ENCODE measurements at places on chromosomes 1 and 21.

- DNase-seq = no peak
These were observed 391 bp upstream of the KIAA1614 start for GRCh38 chr1:180912211-180912800.

- no peak for DNase-seq
These were observed 17.0 kb upstream of the ATP13A2 start for GRCh38 chr1:17028662-17029188.

- DNase-seq = no peak
These were observed 85.5 kb upstream of the BARHL2 start for GRCh38 chr1:90802622-90803021.

DNA sequence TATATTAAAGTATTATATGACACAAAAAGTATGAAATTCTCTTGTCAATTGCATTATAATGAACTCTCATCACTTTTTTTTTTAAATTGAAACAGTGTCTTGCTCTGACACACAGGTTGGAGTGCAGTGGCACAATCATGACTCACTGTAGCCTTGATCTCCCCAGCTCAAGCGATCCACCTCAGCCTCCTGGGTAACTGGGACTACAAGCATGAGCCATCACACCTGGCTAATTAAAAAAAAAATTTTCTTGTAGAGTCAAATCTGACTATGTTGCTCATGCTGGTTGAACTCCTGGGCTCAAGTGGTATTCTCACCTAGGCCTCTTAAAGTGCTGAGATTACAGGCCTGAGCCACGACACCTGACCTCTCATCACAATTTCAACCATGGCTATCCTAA lies 259.3 kb downstream of the S1PR1 start:
- DNase-seq = no peak

DNA sequence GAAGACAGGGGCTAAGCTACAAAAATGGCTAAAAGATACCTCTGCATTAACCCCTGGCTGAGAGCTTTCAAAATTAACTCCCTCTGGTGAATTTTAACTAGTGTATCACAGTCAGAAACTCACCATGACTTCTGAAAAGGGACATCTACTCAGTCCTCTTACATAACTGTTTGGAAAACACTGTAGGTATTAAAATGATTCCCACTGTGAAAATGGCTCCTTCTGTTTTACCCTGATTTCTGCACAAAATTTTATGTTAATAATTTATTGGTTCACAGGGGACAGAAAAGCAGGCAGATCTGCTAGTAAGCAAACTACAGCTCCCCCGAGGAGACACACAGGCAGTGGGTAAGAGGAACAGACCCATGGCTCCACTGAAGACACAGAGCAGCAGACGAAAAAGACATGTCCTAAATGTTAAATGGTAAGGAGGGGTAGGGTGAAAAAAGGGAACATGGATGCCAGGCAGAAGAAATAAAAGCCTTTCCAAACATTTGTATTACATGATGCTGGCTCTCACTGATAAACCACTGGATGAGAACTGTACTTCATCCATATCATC lies 111.7 kb downstream of the SLC45A1 start:
- no peak for DNase-seq

DNA sequence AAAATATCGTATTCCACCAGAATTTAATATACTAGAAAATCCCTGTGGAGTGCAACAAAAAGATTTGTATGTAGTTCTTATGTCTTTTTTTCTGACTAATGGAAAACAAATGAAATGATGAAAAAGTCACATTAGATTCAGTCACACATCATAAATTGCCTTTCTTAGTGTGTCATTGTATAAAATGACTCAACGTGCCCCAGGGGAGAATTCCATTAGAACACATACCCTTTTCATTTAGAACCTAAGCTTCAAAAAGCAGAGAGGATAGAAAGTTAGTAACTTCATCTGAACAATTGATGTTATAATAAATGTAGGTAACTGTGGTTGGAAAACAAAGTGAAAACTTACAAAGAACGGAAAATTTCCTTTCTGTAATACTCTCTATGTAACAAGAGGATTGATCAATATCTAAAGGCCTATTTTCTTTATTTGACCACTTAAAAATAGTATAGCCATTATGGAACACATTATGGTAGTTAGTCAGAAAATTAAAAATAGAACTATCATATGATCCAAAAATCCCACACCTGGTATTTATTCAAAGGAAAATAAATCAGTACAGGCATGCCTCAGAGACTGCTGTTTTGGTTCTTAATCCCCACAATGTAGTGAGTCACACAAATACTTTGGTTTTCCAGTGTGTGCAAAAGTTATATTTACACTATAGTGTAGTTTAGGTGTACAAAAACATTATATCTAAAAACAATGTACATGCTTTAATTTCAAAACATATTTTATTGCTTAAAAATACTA lies 1016.1 kb downstream of the KCNT2 start:
- DNase-seq = no peak

- no peak for DNase-seq
These were observed 35.3 kb upstream of the C1orf21 start for GRCh38 chr1:184351416-184351975.

DNA sequence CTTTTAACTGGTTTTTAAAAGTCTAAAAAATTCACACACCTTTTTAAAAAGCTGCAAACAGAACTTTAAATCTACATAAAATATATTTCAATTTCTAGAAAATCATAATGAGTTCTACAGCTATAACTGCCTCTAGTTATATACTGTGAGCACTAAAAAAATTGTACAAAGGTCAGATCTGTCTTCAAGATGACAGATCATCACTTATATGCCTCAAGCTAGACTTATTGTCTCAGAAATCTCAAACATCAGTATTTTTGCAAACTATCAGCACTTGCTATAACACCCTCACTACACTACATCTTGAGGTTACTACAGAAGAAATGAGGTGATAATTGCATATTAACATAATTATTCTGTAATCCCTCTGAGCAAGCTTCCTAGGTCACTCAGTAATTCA lies 76.5 kb downstream of the ZNF644 start:
- no peak for DNase-seq

GRCh38 chr1:12229835-12230548 lies at the start of gene VPS13D:
VPS13D (plus strand) TSS chr1:12230030; CDS start chr1:12234267, 4,237 bp downstream.
- DNase-seq = peak; percentile 82

GRCh38 chr1:25023826-25024225 lies 93.8 kb upstream of the RUNX3 start:
- no peak for DNase-seq

DNA sequence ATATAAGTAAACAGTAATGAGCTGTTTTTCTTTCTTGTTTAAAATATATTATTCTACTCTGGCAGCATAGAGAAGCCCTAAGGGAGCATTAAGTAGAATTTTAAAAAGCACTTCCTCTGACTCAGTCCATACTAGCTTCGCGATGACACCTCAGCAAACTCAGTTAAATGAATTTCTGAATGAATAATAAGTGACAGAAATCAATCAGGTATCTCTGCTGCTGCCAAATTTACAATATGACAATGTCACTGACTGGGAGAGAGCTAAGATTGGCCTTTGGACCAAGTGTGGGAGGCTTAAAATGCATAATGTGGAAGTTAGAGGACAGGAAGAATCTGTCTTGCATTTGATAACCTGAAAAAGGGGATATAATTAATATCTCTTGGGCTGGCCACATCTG lies 296.1 kb downstream of the HHIPL2 start:
- no peak for DNase-seq

GRCh38 chr1:180567654-180568053 lies 8.9 kb downstream of the OVAAL start:
- DNase-seq = no peak

DNA sequence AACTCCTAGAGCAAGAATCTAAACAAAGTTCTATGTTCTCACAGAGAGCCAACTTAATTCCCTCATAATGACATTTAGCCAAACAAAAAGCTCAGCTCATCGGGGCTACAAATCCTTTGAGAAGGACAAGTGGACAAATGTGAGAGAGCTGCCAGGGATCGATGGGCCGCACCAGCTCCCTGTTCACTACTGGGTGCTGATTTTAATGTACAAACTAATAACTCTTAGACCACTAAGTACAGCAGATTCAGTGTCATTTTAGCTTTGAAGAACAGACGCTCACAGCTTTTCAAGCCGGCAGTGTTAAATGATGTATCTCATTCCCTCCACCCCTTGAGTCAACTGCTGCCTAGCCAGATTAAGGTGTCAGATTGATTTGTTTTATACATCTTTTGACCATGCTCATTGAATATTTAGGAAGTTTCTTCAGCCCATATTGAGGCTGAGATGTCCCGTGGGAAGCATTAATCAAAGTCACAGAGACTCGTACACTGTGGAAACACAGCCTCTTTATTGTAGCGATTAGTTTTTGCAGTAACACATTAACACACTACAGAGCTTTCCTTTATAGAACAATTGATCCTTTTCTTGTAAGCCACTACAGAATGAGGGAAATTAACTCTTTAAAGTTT lies 21.1 kb downstream of the PROX1 start:
- no peak for DNase-seq

DNA sequence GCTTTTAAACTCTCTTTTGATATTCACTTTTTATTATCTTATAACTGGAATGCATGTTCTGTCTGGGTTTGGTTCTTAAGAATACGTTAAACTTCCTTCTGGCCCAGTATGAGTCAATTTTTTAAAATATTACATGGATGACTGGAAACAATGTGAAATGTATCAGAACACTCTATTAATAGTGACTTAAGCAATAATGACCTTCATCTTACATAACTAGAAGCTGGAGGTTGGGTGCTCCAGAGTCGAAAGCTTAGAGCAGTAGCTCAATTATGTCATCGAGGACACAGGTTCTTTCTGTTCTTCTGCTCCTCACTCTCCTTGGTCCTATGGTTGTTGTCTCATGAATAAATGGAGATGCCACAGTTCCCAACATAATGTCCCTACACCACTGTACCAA lies 91.6 kb upstream of the FOXD3 start:
- DNase-seq = no peak

- DNase-seq = no peak
These were observed 6.0 kb downstream of the RGL1 start for GRCh38 chr1:183810756-183811544.

DNA sequence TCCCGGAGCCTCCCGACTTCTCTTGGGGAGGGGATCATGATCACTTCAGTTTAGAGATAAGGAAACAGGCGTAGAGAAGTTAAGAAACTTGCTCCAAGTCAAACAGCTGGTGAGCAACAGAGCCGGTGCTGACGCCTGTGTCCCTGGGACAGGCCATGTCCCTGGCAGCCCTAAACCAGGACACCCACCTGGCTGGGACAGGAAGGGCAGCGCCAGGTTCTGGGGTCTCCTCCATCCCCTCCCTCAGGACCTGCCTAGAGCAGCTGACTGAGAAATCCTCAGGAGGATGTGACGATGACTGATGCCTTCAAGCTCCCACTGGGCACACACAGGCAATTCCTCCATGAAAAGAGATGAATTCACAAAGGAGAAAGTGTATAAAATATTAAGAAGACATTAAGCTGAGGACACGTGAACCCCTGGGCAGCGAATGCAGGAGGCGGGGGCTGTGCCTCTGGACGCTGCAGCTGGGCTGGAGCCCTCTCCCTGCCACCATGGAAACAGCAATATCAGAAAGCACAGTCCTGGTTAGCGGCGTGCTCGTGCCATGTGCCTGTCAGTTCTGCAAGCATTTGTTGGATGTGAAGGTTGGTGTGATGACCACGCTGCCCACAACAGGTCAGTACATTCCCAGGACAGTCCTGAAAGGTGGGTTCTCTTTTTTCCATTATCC lies 40.1 kb upstream of the C1orf174 start:
- DNase-seq = no peak

DNA sequence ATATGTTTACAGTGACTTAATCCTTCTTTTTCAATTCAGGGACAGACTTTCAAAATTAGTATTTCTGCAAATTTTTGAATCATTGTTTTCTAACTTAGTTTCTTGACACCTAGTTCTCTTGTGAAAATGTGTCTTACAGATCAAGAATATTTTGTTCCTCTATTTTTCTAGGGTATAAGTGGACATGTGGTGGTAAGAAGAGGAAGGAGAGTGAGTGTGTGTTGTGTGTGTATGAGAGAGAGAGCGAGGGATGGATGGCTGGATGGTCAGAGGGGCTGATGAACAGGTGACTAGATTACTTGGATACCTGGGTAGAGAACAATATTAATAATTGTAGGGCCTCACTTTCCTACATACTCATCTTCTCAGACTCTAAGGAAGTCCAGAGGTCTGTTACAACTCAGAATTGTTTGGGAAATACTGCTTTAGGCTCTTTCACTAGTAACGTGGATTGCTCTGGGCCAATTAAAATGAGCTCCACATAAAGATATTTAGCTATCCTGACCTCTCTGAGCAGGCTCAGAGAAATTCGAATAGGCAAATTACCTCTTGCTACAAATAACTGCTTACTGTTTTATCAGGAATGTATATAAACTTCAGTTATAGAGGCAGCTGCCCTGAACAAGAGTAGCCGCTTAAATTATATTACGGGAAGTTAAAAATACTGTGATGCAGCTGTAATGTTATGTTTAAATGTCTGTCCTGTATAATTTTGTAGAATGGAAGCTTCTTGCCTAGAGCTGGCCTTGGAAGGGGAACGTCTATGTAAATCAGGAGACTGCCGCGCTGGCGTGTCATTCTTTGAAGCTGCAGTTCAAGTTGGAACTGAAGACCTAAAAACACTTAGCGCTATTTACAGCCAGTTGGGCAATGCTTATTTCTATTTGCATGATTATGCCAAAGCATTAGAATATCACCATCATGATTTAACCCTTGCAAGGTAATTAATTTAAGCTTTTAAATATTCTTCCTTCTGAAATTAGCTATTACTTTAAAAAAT lies 19.7 kb downstream of the GPSM2 start:
- no peak for DNase-seq

DNA sequence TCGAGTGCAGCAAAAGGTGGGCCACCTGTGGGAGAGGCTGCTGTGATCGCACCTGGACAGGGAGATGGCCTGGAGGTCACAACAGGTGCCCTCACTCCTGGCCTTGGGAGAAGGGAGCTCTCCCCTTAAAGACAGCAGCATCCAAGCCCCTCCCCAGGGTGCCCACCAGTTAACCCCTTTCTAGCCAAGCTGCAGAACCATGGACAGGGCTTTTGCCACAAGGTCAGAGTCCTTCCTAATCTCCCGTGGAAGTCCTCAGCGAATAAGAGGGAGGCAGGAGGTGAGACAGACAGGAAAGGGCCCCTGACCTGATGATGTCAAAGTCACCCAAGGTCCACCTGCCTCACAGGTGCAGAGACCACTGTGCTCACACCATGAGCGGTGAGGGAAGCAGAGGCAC lies 1.7 kb downstream of the CNTN2 start:
- no peak for DNase-seq

DNA sequence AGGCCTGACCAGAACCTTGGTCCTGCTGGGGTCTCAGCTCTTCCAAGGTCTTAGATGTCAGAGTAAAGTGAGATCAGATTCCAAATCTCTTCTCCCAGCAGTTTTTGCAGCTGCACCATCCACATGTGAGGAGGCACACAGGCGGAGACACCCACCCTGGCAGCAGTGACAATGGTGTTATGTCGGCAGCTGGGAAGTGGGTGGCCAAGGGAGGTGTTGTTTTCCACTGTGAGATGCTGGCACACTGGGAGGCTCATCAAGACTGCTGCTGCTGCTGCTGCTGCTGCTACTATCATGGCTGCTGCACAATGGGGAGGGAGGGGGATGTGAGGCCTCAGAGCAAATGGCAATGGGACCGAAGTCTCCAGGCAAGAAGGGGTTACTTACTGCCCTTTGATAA lies 23.6 kb downstream of the CAMK2N1 start:
- no peak for DNase-seq
